ENCODE measurements at places on chromosomes 2 and 18.

DNA sequence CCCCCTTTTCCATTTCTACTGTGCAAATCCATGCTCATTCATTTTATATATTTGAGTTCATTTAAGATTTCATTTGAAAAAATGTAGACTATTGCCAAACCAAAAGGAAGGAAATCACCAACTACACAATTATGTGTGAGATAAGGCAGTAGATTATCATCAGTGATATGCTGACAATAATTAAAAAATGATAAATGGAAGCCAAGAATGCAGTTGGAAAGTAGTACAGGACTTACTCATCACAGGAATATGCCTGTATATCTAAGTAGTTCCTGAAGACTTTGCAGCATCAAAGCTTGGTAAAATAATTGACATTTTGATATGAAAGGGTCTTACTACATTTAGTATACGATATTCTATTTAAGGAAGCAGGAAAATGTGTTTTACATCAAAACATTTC is 166.1 kb upstream of the OTX1 start:
- DNase-seq, result no peak

- DNase-seq, result peak; percentile 50
Measured at GRCh38 chr2:62334009-62334408, 138.1 kb downstream of the B3GNT2 start.

- no peak for DNase-seq
Measured at GRCh38 chr2:20227894-20228505, 3.1 kb upstream of the SDC1 start.

GRCh38 chr2:108074150-108074549 is 87.8 kb downstream of the SLC5A7 start:
- DNase-seq, result no peak

DNA sequence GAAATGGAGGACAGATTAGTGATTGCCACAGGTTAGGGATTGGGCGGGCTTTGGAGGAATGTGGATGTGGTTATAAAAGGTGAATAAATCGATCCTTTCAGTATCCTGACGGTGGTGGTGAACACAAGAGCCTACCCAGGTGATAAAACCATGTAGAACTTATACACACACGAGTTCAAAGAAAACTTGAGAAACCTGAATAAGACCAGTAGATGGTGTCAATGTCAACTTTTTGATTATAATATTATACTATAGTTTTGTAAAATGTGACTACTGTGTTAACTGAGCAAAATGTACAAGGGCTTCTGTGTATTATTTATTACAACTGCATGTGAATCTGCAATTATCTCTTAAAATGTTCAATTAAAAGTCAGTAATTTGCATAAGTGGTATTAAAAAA is 136.3 kb downstream of the ERBB4 start:
- no peak for DNase-seq

DNA sequence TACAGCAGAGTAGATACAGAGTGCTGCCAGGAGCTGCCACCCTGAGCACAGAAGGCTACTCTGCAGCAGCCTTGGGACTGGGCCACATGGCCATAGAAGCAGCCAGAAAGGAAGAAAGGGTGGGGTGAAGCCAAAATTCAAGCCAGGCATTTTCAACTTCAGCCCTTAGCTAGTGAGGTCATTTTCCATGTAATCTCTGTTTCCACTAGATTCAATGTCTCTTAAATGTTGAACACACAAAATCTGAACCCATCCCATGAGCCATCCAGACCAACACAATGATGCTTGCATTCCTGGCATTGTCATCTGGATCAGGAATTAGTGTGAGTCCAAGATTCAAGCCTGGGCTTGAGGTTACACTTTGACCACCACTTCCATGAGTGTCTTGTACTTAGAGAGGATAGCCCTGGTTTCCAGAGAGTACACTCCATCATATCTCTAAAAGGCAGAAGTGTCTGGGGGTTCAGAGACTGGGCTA is 243.6 kb downstream of the OSR1 start:
- no peak for DNase-seq

GRCh38 chr2:147542351-147542750 is 302.5 kb upstream of the ACVR2A start:
- DNase-seq, result no peak

DNA sequence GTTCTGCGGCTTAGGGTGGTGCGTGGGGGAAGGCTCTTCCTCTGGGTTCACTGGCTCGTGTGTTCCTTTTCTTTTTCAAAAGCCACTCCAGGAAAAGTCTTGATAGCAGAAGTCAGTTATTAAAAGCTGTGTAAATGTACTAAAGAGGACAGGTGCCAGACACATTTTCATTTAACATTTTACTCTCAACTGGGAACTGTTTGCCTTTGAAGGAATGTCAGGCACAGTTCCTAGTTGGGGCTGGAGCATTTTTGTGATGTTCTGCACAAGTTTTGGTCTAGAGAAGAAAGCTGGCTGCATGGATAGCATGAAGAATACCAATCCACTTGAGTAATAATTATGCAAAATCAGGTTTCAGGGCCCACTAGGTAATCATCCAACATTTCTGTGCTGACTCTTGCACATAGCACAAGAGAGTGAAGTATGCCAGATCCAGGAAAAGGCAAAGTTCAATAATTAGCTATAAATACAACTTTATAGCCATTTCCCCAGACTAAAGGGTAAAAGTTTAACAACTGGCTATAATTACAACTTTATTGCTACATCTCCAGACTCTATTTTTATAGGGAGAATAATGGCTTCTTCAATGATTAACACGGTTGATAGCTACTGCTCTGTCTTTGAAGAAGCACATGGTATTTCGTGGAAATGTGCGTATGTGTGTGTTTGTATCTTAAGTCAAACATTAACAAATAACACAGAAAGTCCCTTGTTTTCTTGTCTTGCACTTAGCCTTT is 16.2 kb downstream of the SCYGR8 start:
- DNase-seq, result no peak

- no peak for DNase-seq
Measured at GRCh38 chr2:219907011-219907365, 279.6 kb downstream of the SLC4A3 start.

All from NCI-H1092 treated with DMSO at 0.1 percent for 48 hours (cell line).